ENCODE measurements at places on chromosomes 6 and 20.

DNA sequence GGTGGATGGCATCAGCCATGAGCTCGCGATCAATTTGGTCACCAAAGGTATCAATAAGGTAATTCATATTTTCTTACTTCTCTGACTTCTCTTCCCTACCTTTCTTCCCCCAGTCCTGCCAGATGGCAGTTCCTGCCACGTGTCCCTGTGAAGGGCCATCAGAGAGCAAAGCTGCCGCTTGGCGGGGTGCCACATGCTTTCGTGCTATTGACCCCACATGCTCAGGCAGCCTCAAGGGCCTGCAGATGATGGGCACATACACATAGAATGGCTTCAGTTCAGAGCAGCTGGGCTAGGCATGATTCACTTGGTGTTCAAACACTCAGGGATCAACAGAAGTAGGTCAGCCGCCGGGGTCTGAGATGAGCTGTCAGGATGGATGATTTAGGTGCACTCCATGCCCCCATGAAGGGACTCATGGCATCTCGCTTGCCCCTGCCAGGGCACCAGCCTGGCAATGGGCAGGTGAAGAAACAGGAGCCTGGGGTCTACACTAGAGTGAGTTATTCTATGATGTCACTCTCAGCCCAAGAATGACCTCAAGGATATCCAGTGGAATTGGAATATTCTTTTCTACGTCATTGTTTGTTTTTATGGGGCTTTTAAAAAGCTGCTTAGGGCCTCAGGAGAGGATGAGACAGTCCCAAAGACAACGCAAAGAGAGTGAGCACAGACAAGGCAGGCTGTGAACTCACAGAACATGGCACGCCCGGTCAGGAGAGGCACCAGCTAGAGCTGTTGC, 25.5 kb downstream of the BANF2 start:
- no peak for DNase-seq

- DNase-seq = peak; percentile 70
Measured at GRCh38 chr20:63957004-63957689, 931 bp upstream of the UCKL1 start.

DNA sequence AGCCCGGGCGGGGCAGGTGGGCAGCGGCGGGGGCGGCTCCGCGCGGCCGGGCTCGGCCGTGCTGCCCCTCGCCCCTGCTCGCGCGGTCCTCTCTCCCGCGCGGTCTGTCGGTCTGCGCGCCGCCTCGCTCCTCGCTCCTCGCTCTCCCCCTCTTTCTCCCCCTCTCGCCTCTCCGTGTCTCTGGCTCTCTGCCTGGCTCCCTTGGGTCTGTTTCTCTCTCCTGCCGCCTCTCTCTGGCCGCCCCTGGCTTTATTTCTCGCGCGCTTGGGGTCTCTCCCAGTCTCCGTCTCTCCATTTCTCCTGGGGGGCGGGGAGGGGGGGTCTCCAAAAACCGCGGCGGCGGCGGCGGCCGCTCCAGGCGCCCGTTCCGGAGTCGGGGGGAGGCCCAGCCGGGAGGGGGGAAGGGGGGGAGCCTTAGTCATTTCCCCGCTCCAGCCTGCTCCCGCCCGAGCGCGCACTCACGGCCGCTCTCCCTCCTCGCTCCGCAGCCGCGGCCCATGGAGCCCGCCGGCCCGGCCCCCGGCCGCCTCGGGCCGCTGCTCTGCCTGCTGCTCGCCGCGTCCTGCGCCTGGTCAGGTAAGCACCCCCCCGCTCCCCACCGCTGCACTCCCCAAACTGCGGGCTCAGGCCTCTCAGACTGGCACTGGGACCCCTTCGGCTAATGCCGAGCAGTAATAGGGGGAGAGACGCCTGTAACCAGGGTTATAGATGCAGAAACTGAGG, at the start of gene SIRPA:
Gene SIRPA, plus strand, starts transcription at position 457 of the 723 bp plus-strand sequence. Its CDS starts 41 bp downstream, at position 498.
- DNase-seq = no peak

DNA sequence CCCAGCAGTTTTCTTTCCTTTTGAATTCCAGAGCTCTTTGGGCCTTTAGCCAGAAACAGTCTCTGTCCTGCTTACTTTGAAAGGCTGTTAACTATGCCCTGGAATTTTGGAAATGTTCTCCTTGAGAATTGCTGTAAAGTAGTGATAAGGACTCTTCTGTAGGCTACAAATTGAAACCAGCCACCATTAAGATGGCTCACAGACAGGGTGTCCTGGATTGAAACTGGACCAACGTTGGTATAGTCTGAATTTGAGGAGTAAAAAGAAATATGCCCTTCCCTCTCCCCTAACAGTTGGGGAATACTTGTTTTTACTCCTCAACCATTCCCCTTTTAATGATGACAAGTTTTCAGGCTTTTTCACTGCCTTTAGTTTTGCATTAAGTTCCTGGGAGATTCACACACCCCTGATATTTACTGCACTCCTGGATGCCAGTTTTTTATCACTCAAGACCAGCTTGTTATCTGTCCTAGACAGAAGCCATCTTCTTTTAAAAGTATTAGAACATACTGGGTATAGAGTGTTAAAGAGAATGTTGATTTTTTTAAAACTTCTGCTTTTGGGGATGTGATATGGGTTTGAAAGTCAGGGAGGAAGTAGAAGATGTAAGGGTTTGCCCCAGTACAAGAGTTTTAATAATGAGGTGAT, 21.9 kb downstream of the TOP1 start:
- no peak for DNase-seq

GRCh38 chr6:26342106-26343004, 22.6 kb upstream of the BTN3A2 start:
- DNase-seq = no peak

DNA sequence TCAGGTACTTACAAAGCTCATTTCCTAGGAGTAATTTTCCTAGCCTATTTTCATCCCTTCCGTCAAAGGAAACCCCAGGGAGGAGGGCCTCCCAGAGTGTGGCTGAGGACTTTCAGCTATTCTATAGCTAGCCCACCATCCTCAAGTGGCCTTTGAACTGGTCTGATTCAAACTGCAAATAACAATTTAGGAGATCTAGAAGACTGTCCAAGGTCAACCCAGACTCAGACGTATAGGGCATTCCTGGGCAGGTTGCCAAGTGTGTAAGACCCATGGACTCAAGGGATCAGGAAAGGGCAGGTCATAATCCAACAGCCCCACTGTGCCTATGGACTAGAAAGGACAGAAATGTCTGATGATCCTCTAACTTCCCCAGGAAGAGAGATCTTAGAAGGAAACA, 2.1 kb upstream of the RRAGD start:
- DNase-seq = no peak

DNA sequence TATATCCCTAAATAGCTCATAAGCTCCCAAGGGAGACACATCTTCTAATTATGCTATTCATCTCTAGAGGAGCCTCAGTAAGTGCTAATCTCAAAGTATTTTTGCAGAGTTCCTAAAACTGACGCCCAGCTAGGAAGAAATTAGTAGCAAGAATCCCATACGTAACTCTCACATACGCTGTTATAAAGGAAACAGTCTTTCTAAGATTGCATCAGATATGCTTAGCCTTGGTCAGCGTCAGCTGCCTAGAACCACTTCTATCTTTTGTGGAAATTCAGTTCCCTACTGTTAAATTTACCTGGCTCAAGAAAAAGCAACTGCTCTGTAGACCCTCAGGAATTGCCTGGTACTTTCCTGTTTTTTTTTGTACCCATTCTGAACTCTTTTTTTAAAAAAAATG, 13.6 kb downstream of the RIPOR2 start:
- DNase-seq = no peak

- DNase-seq = no peak
Measured at GRCh38 chr20:38131588-38132121, 33.4 kb downstream of the TGM2 start.

DNA sequence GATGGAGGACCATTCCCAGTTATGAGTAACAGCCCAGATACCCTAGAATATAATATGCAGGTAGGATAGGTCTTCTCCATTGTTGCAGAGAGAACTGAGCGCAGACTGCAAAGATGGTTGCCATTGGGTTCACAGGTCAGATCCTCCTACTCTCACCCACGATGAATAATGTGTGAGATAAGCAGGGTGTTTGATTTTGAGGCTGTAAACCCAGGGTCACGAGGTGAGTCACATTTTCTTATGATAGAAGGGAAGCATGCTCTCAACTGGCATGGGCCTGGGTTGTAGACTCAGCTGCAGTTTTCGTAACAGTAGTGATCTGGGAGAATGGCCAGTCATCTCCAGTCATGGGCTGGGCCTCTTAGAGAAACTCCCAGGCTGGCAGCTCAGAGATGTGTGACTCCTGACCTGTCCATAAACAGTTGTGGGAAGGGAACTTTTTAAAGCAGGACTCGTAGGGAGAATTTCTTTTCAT, 74.2 kb downstream of the CD164 start:
- no peak for DNase-seq

- no peak for DNase-seq
Measured at GRCh38 chr6:131222773-131223172, 87.5 kb downstream of the AKAP7 start.
